ENCODE measurements at places on chromosomes 2 and 18. TPM values are rescaled to one million over a fixed set of nuclear protein-coding genes. Genes with fewer than 3 reads are reported as not detected.

ETAA1 gene
- total RNA-seq = 5.9 TPM

ALK gene
- total RNA-seq = not detected

DNA sequence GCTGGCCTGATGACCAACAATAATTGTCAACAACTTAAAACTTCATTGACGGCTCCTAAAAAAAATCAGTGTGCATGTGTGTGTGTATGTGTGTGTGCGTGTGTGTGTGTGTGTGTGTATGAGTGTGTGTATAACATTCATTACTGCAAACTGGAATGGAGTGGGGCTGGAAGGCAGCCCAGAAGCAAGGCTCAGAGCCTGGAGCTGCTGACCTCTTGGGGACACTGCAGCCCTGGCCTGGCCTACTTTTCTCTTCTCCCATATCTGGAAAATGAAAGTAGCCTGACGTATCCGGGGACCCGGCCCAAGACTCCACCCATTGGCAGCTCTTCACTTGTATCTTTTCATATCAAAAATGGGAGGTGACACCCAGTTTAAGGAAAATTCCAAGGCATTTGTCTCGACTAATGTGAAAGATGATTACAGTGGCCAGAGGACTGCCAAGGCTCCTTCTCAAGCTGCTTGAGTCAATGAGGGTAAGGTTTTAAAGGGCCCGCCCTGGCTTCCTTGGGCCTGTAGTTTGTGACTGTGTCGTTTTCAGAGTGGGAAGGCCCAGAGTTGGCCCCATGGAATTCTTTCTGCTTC, 72.4 kb upstream of the IL1R1 start:
- peak; percentile 70 for DNase-seq

DNA sequence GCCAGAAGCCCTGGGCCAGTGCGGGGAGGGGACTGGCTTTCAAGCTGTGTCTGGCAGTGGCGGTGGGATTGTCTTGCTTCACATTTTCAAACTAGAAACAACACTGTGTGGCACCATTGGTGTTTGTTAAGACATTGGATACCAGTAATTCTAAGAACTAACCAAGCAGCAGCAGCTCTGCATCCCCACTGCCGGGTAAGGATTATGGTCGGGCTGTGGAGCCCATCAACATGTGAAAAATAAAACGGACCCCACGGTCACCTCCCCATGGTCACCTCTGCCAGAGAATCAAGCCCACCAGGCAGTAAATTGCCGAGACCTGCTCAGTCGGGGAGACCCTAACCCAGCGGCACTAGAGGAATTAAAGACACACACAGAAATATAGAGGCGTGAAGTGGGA, 65.3 kb downstream of the C18orf63 start:
- peak; percentile 8 for DNase-seq

- no peak for DNase-seq
Measured at GRCh38 chr2:196590286-196590685, 49.2 kb upstream of the CCDC150 start.
